Epithelial cell of alveolus of lung (primary cell): ENCODE measurements at places on chromosomes 7 and 10. TPM values are rescaled to one million over a fixed set of nuclear protein-coding genes. Genes with fewer than 3 reads are reported as not detected.

The LIMK1 gene
- total RNA-seq, result 28.3 and 60.1 TPM in 2 replicates

The EPHB6 gene
- 10.5 and 23.0 TPM in 2 replicates for total RNA-seq

The KIF11 gene
- total RNA-seq, result 13.1 and 23.1 TPM in 2 replicates

The MICALL2 gene
- 14.0 and 31.9 TPM in 2 replicates for total RNA-seq

The FAM25C gene
- not detected in 2 replicates for total RNA-seq

The PSD gene
- 6.8 and 12.2 TPM in 2 replicates for total RNA-seq

The LIPJ gene
- not detected in 2 replicates for total RNA-seq

The SUGCT gene
- total RNA-seq, result 7.4 and 10.6 TPM in 2 replicates

The LRRN3 gene
- total RNA-seq, result 1.2 and 16.3 TPM in 2 replicates

The NPFFR1 gene
- total RNA-seq, result not detected in 2 replicates

The AKR1D1 gene
- total RNA-seq, result not detected in 2 replicates

The ZSWIM8 gene
- total RNA-seq, result 33.4 and 90.1 TPM in 2 replicates

The GPR26 gene
- total RNA-seq, result not detected in 2 replicates

The MLXIPL gene
- 2.3 TPM in 1 of 2 replicates, not detected in the other for total RNA-seq

The ZNF727 gene
- total RNA-seq, result not detected in 2 replicates

The GTF2IRD2 gene
- total RNA-seq, result 10.3 and 20.5 TPM in 2 replicates

The PLCE1 gene
- total RNA-seq, result 0.24 and 1.6 TPM in 2 replicates

The GALNT17 gene
- not detected in 2 replicates for total RNA-seq

The VGF gene
- total RNA-seq, result 0.40 and 0.91 TPM in 2 replicates

The SLC26A5 gene
- total RNA-seq, result not detected in 2 replicates

The ANKIB1 gene
- total RNA-seq, result 18.9 and 20.9 TPM in 2 replicates

The PAPSS2 gene
- total RNA-seq, result 44.0 and 77.2 TPM in 2 replicates

The KLF14 gene
- total RNA-seq, result 0.13 TPM in 1 of 2 replicates, not detected in the other

The PLA2G12B gene
- total RNA-seq, result not detected in 2 replicates

The SFRP4 gene
- total RNA-seq, result 0.39 TPM in 1 of 2 replicates, not detected in the other

The RP9 gene
- 11.1 and 18.3 TPM in 2 replicates for total RNA-seq
